ENCODE measurements at places on chromosomes 16 and 17.

GRCh38 chr17:82804442-82805191, 35.2 kb downstream of the ZNF750 start:
- no peak for DNase-seq

- no peak for DNase-seq
Measured at GRCh38 chr17:12973496-12974004, 44.3 kb downstream of the ELAC2 start.

DNA sequence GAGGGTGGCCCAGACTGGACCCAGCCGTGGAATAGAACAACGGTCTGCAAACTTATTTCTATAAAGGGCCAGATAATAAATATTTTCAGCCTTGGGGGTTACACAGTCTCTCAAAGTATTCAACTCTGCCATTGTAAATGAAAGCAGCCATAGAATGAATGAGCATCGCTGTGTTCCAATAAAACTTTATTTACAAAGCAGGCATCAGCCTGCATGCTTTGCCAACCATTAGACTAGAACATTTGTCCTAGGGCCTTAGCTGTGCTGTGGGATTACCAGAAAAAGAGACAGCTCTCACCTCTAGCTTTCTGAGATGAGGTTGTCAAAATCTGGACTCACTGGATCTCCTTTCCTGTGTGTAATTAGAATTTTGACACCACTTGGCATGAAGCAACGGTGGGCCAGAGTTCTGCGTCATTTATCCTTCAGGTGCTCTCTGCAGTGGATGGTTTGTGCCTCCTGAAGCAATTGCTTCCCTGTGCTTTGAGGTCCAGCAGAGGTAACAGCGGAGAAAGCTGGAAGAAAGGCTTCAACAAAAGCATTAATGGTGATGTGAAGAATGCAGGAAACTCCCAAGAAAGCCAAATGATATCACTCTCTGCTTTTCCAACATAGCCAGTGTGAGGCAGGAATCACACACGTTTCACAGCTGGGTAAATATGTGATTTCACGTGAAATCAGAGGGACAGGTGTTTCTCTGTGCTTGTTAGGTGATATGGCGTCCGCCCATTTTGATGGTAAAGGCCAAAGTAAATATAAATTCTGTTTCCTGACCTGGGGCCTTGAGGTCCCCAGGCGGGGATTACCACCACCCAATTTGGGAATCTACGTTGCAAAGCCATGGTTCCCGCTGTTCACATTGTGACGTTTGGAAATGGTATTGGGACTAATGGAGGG, 148.4 kb downstream of the PITPNC1 start:
- DNase-seq = no peak

GRCh38 chr17:41196068-41196467, 6.4 kb downstream of the KRTAP9-1 start:
- DNase-seq = no peak

GRCh38 chr17:40932608-40933007, 4.8 kb downstream of the KRT23 start:
- no peak for DNase-seq

GRCh38 chr16:12410837-12411490, 392.7 kb downstream of the CPPED1 start:
- DNase-seq = no peak

DNA sequence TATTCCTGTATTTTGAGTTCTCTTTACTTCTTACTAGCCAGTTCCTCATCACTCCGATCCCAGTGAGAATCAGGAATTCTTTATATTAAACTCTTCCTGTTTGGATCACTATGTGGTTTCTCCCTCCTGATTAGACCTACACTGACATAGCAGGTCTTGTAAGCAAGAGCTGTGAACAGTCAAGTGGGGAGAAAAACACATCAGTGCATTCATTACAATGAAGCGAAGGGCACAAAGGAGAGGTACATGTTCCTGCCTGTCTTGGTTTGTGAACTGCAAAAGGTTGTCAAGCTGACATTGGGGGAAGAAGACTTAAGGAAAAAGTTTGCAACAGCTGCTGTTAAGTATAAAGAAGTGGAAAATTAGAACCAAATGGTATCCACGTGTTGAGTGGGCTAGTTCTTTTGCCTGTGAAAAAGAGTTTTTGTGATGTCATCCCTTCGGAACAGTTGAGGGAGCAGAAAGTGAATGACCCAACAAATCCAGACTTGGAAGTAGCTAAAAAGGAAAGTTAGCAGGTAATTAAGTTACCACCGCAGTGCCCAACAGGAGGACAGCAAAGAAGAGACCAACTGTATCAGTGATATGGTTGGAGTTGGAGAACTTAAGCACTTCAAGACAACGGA, 23.0 kb upstream of the TRIM25 start:
- DNase-seq = no peak

DNA sequence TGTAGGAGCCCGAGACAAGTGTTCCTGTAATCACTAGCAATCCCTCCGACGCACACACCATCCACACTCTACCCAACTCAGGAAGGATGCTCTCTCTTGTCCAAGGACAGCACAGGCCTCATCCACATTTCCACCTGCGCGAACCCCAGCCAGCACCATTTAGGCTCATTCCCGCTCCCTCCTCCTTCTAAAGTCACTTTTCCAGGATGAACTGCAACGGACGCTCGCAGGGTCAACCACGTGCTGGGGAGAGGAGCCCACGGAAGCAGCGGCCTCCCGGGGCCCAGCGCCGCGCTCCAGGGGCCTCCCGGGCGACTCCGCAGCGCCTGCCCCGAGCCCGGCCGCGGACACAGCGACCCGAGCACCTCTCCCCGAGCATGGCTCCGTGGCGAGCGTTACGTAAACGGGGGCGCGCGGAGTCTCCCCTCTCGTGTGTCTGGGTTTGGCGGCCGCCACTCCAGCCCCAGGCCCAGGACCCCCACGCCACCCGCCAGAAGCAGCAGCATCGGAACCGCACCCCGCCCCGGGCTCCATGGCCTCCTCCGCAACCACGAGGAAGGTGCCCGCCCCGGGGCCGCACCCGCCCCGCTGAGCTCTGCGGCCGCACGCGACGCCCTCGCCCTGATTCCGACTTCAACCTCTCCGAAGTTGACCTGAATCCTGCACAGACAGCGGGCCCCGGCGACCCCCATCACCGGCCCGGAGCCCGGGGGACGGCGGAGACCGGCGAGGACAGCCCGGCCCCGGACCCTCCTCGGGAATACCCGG, 668 bp downstream of the USP36 start:
- DNase-seq = peak; percentile 44

DNA sequence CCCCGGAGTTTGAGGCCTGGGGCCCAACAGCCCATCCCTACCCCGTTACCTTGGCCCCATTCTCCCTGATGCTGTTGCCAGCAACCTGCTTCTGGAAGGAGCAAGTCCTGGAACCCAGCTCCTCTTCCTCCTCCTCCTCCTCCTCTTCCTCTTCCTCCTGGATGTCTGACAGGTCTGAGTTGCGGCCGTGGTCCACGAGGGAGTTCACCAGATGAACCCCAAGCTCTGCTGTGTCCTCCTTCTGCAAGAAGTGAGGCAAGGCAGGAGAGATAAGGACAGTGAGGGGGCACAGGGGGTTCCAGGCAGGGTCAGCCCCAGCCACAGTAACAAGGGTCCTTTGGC, 18.7 kb downstream of the TSPOAP1 start:
- DNase-seq = no peak

- DNase-seq = no peak
Measured at GRCh38 chr17:40373999-40374398, 9.5 kb upstream of the GJD3 start.

All from activated T-cell treated with anti-CD3 and anti-CD28 coated beads for 4 hours (primary cell).